Stimulated activated CD8-positive, alpha-beta memory T cell treated with anti-CD3 and anti-CD28 coated beads, Interleukin-7, amount 100 ng/mL, for 4 hours (primary cell): ENCODE measurements at places on chromosomes 3 and 15.

DNA sequence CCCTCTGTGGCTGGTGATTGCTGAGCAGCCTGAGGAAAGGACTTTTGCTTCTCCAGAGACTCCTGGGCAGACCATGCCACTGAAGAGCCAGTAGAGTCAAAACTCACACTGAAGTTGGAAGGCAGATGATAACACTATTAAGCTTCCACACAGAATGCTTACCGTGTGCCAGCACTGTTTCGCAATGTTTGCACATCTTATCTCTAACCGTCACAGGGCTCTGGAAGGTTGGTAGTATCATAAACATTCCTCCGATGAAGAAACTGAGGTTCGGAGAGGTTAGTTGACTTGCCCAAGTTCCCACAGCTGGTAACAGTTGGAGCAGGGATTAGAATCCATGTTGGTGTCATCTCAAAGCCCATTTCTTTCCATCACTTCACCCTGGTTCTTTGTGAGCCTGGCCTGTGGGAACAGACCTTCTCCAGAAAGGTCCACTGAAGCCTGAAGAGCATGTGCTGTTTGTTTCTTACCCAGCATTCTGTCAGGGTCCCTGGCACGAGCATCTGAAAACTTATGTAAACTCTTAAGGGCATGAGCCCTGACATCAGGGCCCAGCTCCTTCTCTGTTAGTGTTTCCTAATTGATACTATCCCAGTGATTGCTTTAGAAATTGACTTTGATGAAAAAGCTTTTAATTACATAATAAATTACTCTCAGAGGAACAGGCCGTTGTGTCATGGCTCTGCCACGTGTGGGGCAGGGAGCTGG is 77.0 kb upstream of the PRR23C start:
- DNase-seq: no peak

- DNase-seq: no peak
Observed at GRCh38 chr15:77333166-77333565, 86.7 kb downstream of the PEAK1 start.

DNA sequence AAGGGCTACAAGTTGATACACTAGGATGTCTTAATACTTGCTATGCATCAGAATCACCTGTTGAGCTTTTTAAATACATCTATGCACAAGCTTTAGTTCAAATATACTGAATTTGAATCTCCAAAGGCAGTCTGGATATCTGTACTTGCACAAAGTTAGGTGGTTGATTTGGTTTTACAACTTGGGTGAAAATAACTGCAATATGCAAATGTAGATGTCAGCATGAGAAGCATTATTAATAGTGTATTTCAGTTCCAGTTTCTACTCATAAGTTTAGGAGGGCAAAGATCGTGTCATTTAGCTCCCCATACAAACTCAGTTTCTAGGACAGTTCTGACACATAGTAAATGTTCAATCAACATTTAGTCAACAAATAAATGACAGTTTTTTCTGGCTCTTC is 25.6 kb downstream of the IQCB1 start:
- DNase-seq: no peak

DNA sequence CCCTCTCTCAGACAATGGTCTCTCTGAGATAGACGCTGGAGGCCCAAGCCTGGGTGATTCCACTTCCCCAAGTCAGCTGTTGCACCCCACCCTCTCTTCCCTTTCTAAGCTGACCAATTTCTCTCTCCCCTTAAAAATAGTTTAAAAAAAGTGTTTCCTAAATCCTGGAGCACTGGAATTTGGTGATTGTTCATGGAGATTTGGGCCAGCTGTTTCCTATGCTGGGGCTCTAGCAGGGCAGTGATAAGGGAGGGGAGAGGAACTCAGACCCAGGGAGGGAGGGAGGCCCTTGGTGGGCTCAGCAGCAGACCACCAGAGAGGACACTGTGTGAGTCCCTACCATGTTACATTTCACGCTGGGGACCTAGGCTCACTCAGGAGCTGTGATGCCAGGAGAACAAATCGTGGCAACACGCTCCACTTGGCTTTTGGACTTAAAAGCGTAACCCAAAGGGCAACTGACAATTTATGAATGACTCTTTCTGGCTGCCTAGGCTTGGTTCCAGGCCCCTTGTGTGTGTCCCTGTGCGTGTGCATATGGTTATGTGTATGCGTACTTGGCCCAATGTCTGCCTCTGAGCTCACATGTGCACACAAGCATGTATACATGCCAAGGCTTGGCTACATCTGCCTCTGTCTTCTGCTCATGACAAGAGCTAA is 59.8 kb upstream of the INSYN1 start:
- no peak for DNase-seq

DNA sequence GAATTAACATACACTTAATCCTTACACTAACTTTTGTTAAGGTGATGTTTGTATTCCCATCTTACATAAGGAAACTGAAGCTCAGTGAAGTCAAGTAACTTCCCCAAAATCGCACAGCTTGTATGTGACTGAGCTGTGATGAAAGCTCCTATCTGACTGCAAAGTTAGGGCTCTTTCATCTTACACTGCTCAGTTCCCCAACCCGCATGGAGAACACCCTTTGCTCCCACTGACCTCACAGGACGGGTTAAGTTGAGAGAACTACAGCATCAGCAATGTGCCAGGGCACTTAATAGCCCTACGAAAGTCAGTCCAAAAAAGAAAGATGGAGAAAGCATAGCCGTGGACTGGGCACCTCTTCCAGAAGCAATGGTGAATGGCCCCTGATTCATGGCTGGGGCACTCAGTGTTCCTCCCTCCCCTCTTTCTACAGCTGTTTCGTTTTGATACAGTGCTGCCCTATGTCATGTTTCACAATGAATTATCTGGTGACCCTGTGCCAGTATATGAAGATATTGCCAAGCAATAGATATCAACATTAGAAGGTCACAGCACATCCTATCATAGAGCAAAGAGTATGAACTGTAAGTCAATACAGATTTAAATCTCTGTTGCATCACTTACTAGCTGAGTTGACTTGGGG is 38.0 kb downstream of the CADPS start:
- no peak for DNase-seq

DNA sequence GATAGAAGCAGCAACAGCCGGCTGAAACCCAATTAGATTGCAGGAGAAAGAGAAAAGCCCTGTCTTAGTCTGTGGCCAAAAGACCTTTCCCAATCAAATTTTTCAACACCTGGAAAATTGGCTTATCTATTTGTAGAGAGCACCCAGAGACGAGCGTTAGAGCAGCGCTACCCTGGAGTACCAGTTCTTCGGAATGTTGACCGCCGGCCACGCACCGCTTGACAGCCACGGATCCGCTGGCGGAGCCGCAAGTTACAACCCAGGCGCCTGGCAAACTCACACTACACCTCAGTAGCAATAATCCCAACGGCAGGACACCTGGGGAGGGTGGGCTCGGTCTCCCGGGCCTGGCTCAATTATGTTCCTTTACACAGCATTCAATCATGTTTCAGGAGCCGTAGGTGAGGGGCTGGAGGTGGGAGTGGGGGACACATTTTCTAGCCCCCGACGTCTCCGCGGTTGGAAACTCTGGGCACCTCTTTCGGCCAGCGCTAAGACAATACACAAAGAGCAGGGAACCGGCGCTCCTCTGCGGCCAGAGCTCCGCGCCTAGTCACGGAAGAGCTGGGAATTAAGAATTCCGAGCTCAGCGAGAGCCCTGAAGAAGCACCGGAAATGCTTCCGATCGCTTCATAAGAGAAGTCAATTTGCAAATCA is 1.2 kb downstream of the MB21D2 start:
- DNase-seq: no peak
